M059J (cell line): ENCODE measurements at places on chromosomes 5 and 9.

DNA sequence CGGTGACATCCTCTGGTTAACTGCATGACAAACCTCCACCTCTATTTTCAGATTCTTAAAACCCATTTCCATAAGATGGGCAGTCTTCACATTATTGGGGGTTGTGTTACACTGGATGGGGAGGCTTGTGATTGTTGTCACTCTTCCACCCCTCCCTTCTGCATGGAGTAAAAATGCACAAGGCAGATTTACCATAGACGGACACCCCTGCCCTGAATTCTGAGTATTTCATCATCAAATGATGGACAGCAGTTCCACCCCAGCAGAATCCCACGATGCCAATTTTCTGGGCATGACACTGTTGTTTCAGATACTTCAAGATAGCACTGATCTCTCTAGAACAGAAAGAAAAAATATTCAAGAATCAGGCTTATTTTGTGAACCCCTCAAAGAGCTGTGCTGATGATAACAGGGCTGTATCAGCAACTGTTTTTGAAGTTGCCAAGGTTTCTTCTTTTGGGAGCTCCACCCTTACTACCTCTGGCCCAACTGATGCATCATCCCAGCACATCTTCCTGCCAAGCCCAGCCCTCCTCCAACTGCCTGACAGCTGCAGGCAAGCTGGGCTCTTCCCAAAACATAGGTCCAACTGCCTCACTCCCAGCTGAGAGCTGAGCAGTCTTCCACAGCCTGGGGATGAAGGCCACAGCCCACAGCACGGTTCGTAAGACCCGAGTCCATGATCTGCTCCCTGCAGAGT lies 21.4 kb downstream of the CMBL start:
- DNase-seq, result no peak

DNA sequence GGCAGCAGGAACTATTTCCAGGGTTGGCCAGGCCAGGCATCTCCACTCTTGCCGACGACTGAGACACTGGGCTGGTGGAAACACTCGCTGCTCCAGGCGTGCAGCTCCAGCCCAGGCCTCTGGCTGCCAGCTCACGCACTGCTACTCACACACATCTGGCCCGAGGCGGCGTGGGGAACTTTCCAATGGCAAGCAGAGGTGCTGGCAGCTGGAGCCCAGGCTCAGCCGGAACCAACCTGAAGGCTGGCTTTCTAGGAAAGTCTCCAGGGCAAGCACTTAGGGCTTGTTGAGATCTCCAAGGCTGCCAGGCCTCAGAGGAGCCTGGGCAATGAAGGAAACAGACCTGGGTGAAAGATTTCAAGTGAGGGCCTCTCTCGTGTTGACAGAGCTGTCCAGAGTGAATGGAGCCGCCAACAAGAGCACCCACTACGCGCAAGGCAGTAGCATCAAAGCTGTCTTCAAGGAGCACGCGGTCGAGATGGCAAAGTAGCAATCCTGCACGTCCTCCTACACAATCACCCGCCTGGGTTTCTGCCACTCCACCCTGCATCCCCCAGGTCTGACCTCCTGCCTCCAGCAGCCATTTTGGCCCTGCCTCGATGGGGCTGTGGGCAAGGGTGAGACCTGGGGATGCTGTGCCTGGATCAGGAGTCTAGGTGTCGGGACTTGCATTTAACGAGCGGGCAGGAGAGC lies 14.4 kb downstream of the SH3PXD2B start:
- DNase-seq, result no peak

GRCh38 chr9:112615584-112616266 lies 102.2 kb downstream of the INIP start:
- DNase-seq, result no peak

GRCh38 chr9:126965541-126966428 lies 51.2 kb downstream of the RALGPS1 start:
- peak; percentile 53 for DNase-seq

DNA sequence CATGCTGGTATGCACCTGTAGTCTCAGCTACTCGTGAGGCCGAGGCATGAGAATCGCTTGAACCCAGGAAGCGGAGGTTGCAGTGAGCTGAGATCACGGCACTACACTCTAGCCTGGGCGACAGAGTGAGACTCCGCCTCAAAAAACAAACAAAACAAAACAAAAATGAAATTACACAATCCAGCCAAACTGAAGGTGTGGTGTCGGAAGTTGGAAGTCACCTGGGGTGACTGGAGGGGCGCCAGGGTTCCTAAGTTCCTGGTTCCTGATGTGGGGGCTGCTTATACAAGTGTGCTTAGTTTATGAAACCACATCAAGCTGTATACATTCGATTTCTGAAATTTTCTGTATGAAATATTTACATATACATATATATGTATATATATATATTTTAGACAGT lies 3.7 kb upstream of the DOLPP1 start:
- DNase-seq, result no peak

- no peak for DNase-seq
Observed at GRCh38 chr5:173940269-173940668, 48.7 kb upstream of the C5orf47 start.

GRCh38 chr5:139301808-139302499 lies 8.4 kb downstream of the MATR3 start:
- DNase-seq, result no peak

DNA sequence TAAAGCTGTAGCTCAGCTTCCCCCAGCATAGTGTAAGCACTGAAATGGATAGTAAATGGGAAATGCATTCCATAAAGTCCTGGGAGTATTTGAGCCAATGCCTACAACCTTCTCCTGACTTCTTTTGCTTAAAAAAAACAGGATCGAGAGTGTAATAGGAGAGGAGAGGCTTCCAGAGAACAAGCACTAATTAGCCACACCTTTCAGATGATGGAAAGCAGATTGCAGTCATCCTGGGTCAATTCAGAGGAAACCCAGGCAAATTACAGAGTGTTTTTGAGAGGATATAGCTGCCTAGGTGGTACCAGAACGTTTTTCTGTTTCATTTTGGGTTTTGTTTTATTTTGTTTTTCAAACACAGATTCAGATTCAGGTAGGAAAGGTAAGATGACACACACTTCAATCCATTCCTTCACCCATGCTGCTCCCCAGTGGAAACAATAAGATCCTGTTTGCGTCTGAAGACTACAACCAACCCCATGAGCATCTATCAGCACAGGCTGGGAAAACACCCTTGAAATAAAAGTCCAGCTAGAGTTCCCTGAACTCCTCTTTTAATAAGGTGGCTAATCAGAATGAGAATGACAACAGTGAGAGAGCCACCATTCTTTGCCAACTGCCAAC lies 95.6 kb downstream of the RFK start:
- no peak for DNase-seq

DNA sequence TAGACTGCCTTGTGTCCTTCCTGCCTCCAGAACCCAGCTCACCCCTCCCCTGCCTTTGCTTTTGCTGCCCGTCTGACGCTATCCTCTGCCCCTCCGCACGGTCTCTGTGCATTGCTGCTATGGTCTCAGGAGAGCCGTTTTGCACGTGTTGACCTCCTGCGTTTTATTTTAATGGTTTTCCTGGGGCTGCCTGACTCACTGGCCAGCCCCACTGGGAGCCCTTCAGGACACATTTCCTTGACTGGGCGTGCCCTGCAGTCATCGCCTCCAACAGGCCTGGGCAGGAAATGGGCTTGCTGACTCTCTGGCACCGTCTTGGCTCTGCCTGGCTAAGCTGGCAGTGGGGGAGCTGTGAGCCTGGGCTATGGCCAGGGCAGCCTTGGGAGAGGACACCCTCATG lies 17.9 kb upstream of the ASS1 start:
- DNase-seq, result peak; percentile 78

DNA sequence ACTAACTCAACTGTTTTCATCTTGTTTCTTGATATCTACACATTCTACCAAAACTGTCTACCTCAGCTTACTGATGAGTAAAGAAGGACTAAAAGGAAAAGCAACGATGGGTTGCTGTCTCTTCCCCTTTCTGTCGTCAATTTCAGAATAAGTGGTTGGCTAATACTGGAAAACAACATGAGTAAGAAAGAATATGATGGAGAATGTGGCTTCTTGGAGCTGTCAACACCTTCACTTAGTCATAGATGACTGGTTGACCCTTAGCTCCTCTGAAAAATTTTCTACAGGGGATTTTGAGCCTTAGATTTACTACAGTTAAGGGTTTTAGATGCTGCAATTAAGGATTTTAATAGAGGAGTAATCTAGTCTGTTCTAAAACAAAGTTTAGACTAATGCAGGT lies 797.9 kb downstream of the TLE4 start:
- DNase-seq, result peak; percentile 46

DNA sequence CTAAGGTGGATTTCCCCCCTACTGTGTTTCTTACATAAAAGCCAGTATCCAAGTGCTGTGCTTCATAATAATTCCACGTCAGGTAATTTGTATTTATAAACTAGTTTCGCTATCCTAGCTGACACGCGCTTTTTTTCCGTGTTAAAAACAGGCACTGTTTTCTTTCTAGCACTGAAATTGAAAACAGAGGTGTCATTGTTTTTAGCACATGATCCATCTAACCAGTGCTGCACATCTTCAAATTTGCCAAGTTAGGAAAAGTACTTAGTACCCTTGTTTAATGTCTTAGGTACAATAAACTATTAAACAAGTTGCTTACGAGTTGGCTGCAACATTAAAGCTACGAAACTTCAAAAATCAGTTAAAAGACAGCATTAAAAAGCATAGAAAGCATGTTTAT lies 49.9 kb downstream of the JMY start:
- DNase-seq, result no peak

- no peak for DNase-seq
Observed at GRCh38 chr5:14209222-14209822, 66.2 kb downstream of the TRIO start.

GRCh38 chr5:9387879-9388278 lies 158.0 kb downstream of the SEMA5A start:
- peak; percentile 26 for DNase-seq

GRCh38 chr5:133670336-133670735 lies 58.0 kb upstream of the FSTL4 start:
- DNase-seq, result no peak

DNA sequence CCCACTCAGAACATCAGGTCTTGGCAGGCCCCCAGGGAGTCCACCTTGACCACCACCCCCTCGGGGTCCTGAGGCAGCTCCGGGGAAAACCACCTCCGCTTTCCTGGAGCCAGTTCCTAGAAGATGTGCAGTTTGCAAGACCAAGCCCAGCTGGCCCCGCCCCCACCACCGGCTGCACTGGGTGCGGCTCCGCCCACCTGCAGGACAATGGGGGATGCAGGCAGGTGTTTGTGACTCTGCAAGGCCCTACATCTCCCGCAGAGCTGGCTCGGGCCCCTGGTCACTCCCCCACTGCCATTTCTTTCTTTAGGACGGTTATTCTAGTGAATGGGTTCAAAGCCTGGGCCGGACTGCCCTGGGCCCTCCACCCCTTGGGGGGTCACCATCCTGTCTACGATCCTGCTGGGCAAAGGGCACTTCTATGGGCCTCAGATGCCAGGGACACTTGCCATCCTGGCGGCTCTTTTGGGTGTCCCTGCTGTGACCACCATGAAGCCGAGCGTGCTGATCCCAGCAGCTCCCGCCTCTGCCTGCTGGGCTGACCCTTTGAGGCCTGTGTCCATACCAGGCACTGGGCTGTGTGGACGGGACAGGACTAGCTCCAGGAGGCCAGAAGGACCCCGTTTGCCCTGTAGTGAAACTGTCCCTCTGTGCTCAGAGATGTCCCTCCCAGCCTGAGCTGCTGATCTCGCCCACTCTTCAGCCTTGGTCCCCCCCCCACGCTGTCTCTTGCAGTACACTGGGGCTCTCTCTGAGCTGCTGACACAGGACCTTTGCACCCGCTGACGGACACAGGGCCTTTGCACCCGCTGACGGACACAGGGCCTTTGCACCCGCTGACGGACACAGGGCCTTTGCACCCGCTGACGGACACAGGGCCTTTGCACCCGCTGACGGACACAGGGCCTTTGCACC lies 5.9 kb upstream of the NACC2 start:
- no peak for DNase-seq

DNA sequence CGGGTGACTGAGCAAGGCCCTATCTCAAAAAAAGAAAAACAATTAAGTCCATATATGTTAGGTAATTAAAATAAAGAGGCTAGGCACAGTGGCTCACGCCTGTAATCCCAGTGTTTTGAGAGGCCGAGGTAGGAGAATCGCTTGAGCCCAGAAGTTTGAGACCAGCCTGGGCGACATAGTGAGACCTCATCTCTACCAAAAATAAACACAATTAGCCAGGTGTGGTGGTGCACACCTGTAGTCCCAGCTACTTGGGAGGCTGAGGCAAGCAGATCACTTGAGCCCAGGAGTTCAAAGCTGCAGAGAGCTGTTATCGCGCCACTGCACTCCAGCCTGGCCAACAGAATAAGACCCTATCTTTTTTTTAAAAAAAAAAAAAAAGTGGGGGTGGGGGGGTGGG lies 12.3 kb downstream of the WHRN start:
- DNase-seq, result no peak

DNA sequence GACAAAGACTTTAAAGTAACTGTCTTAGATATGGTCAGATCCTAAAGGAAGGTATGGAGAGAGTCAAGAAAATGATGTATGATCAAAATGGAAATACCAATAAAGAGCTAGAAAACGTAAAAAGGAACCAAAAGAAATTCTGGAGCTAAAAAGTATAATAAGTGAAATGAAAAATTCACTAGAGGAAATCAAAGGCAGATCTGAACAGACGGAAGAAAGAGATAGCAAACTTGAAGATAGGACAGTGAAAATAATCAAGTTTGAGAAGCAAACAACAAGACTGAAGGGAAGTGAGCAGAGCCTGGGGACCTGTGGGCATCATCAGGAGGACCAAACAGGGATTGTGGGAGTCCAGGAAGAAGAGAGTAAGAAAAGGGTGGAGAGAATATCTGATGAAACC lies 115.4 kb downstream of the EHMT1 start:
- DNase-seq, result no peak

- no peak for DNase-seq
Observed at GRCh38 chr5:111552492-111552891, 40.2 kb upstream of the STARD4 start.

GRCh38 chr5:80406980-80407734 lies 707 bp upstream of the ZFYVE16 start:
- no peak for DNase-seq

- no peak for DNase-seq
Observed at GRCh38 chr5:168260353-168261226, 30.9 kb upstream of the WWC1 start.

DNA sequence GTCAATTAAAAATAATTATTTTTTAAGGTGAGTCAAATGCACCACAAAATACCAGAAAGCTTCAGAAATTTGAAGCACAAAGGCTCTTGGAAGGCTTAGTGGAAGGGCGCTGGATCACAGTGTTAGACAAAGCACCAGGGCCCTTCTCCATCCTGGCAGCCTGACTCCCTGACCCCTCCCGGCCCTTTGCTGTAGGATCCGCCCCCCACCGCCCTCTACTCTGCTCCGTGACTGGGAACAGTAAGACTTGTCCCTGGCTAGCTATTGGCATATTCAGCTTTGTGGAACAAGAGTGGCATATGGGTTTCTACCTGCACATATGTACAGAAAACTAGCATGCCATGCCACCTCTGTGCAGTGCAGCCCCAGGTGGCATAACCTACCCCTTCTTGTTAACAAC lies 222.1 kb downstream of the SYK start:
- DNase-seq, result no peak
